Hepatic stellate cell (primary cell): ENCODE measurements at places on chromosomes 11 and 22.
A peak's percentile ranks its signal among the peaks of the same experiment; 100 is the strongest.

DNA sequence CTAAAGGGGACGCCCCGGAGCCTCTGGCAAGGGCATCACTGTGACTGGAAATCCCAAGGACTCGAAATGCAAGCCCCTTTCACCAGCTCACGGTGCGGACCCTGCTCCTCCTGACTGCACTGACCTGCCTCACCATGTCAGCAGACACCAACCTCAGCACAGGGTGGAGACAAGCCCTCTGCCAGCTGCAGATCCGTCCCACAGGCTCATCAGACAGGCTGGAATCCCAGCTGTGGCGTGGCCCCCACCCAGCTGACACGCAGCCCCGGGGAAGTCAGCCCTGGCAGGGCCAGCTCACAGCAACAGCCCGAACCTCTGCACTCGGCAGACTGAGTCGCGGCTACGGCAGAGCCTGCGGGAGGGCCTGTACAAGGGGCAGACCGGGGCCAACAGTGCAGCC is 36.8 kb downstream of the BRD1 start:
- DNase-seq: no peak

DNA sequence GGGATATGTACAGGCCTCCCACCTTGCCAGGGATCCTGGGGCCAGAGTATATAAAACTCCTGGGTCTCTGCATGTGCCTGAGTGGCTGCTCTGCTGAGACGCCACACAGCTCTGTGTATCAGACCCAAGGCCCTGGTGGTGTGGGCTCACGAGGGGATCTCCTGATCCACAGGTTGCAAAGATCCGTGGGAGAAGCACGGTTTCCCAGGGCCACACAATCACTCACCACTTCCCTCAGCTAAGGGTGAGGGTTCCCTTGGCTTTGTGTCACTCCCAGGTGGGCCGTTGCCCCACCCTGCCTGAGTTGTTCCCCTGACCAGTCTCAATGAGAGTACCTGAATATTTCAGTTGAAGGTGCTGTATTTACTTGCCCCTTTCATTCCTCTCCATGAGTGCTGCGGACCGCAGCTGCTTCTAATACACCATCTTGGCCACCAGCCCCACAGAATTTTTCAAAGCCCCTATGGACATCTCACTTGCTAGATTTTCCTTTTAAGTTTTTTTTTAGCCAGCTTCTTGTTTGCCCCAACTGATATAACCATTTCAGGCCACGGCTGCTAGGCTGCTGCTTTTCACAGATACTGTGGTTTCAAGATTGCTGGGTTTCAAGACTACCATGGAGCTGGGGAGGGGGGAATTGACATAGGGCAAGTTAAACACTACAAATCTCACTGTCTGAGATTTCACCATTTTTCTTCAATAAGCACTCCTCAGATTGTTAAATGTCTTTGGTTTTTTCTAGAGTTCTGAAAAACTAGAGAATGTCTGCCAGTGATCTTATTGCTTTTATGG is 13.7 kb upstream of the DEPDC7 start:
- DNase-seq: no peak

GRCh38 chr11:12363373-12363772 is 14.0 kb upstream of the PARVA start:
- DNase-seq: no peak

DNA sequence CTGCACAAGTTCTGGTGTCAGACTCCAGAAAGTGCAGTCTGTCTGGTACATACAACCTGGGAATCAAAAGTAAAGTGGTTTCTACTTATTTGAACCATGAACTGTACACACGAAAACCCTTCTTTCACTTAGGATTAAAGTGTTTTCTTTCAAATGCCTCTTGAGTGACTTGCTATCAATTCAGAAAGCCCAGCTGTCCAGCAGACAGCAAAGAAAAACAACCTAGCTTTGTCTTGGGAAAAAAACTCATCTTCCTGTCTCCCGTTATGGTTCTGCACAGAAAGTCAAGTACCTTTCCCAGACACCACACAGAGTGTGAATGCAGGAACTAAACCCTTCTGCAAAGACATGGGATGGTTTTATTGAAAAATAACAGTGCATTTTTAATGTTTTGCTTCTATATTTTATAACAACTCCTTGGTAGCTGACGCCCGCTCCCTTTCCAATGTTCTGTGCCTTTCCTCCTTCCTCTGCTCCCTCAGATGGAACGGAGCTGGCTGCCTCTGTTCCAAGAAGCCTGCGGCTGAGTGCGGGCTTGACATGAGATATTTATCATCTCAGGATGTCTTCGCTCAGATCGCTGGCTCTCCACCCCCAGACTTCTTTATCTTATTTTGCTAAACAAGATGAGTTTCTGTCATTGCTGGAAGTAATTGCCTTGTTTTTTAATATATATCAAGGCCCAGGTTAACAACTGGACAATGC is 322.3 kb upstream of the B3GAT1 start:
- peak; percentile 54 for DNase-seq

- DNase-seq: no peak
Measured at GRCh38 chr11:16392616-16393015, 36.3 kb upstream of the SOX6 start.

DNA sequence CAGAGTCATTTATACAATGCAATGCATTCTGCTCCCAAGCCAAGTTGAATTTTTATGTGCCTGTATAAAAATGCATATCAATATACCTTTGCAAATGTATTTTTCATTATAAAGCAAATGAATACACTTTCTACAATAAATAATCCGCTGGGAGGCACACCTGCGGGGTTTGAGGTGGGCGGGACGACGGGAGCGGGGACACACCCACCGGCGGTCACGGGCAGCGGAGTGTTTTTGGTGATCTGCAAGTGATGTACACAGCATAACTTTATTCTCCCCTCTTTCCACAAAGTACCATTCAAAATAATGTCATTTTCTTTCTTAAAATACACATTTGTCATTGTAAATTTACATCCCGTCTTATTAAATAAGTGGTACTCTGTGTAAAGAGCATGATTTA is 54.1 kb downstream of the BRD1 start:
- DNase-seq: no peak

- DNase-seq: peak; percentile 100
Measured at GRCh38 chr22:50474710-50475651, at the start of gene SBF1. Gene SBF1, minus strand, starts transcription at chr22:50475035. Its CDS starts 195 bp downstream, at chr22:50474840.

- DNase-seq: no peak
Measured at GRCh38 chr22:24685531-24686190, 82.7 kb downstream of the GGT1 start.

GRCh38 chr11:18310800-18311340 is 11.1 kb downstream of the HPS5 start:
- DNase-seq: no peak

DNA sequence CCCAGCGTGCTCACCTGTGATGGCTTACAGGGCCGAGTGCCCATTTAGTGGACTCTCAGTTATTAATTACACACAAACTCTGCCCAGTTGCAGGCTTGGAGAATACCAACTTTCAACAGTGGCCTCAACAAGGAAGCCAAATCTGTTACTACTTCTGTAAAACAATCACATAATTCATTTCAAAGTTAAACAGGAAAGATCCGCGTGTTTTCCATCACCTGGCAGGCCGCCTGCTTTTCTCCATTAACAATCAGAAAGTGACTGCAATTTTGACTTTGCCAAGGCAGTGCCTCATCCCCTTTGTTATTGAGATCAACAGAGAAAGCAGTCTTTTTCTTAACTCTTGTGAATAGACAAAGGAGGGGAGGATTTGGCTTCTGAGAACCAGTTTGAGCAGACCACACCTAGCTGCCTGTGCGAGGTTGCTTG is 77.7 kb downstream of the BARX2 start:
- DNase-seq: no peak

- DNase-seq: no peak
Measured at GRCh38 chr11:44268614-44269080, 41.3 kb downstream of the ALX4 start.

- peak; percentile 67 for DNase-seq
Measured at GRCh38 chr11:45885274-45885920, at the start of gene MAPK8IP1. Gene MAPK8IP1, plus strand, starts transcription at chr11:45885651. Its CDS starts 170 bp downstream, at chr11:45885821.

DNA sequence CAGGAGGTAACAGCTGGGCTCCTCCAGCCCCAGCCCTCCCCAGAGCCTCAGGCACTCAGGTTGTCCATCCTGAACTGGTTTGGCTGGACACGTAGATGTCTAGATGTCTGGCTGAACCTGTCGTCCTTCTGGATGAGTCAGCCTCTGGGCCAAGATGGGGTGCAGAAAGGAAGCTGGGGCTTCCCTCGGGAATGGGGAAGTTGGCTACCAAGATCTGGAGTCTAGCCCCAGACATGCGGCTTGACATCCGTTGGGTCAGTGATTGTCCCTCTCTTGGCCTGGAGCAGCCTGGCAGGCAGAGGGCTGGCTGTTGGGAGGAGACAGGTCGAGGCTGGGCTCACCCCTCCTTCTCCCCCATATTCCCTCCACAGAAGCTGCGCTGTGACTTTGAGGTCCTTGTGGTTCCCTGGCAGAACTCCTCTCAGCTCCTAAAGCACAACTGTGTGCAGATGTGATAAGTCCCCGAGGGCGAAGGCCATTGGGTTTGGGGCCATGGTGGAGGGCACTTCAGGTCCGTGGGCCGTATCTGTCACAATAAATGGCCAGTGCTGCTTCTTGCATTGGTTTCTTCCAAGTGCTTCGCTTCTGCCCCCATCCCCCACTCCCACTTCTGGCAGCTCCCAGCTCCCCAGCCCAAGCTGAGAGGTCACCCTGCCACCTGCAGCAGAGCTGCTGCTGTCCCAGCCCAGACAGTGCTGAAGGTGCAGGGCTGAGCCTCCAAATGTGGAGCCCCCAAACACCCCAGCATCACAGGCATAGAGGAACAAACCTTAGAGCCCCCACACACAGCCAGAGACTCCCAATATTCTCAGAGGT is 1.3 kb downstream of the CST6 start:
- DNase-seq: no peak

DNA sequence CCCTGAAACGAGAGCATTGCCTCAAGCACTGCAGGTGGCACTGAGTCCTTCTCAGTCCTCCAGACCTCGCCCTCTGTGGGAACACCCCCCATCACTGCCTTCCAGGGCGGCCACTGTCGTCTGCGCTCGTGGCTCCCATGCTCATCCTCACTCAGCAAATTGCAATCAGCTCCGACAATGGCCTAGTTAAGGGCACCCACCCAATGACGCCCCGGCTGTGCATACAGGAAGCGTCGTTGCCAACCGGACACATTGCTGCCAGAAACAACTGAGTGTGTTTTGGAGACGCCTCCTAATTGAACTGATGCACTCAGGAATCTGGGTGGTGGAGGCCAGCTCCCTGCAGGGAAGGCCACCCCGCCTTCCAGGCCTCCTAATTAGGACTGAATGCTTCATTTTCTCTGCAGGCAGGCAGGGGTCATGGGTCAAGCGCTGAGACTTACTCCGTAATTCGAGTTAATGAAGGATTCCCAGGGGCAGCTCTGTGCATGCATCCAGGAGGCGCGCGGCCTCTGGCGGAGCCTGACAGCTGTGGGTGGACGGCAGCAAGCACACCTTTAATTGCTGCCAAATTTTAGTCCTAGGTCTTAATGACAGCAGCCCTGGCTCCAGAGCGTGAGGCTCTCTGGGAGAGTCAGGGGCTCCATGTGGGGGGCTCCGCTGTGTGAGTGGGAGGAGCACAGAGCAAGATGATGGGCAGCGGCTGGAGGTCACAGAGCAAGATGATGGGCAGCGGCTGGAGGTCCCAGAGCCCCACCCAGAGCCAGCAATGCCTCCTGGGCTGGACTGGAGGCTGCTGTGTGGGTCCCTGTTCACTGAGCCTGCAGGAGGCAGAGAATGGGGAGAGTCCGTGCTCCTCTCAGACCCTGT is 199.0 kb downstream of the BRD1 start:
- DNase-seq: no peak

DNA sequence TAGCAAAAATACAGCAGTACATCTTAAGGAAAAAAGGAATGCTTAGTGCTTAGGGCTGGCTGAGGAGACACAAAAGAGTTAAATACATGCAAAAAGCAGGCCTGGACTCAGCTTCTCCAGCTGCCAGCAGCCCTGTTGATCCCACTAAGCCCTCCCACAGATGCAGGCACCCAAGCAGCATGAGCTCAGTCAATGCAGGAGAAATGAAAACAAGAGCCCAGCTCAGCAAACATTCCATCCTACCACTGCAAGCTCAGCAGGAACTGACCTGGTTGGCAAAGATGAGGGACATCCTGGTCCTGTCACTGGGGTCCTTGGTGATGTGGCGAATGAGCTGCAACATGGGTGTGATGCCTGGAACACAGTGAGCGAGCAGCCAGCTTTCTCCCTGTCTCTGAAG is 5.8 kb downstream of the CYB5R2 start:
- DNase-seq: peak; percentile 53

DNA sequence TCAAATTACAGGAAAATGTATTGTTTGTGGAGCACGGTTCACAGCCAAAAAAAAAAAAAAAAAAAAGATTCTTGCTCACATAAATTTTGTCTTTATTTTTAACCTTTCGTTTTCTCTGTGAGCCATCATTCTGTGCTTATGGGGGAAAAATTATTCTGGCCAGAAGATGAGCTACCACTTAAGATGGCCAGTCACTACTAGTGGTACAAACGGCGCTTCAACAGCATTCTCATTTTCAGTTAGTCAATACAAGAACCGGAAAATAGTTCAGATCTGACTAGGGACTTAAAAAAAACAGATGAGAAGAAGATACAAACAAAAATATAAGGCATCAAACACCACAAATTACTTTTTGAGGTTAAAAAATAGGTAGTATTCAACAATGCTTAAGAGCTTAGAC is 158.6 kb upstream of the CNTN5 start:
- no peak for DNase-seq

DNA sequence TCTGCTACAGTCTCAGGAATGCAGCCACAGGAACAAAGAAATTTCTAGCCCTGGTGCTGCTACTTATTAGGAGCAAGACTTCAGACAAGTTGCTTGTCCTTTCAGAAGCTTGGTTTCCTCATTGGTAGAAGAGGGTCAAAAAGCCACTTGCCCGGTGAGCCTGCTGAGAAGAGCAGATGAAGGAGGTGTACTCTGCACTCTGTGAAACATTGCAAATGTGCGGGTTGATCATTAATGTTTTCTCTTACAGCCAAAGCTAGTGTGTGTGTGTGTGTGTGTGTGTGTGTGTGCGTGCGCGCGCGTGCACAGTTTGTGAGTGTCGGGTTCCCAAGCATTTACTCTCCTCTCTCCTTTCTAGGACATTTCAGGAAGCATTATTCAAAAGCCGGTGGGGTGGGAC is 86.3 kb upstream of the NNMT start:
- no peak for DNase-seq

DNA sequence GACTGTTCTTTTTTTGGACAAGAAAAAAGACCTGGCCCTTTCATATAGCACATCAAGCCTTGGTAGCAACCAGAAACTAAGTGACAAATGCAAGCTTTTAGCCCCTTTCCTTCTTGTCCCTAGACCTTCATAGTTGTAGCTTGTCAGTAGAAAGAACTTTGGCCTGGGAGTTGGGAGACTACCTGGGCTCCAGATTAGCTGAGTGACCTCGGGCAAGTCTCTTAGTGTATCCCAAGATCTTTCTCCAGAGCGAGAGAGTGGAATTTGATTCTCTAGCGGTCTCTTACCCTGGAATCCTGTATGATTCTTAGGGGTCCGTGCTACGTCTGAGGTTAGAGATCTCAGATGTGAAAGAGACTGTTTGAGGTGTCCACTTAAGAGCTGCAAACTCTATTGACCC is 59.0 kb downstream of the ZNRF3 start:
- no peak for DNase-seq

DNA sequence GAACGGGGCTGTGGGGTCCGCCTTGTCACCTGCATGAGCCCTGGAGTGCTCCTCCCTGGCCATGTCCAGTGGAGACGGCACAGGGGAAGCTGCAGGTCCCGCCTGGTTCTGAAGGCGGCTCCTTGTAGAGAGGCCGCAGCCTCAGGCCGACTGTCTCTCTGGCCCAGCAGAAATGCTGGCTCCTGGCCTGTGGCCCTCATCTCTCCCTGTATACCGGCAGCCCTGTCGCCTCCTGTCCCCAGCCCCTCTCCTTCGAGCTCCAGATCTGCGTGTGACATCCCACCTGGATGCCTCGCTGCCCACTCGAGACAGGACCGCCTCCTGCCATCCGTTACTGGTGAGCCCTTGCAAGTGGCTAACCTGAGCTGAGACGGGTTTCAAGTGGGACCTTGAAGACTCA is 73.6 kb downstream of the PHF21B start:
- no peak for DNase-seq
